Cortex of kidney (tissue), 1 donor: ENCODE measurements at places on chromosomes 7 and 10.

DNA sequence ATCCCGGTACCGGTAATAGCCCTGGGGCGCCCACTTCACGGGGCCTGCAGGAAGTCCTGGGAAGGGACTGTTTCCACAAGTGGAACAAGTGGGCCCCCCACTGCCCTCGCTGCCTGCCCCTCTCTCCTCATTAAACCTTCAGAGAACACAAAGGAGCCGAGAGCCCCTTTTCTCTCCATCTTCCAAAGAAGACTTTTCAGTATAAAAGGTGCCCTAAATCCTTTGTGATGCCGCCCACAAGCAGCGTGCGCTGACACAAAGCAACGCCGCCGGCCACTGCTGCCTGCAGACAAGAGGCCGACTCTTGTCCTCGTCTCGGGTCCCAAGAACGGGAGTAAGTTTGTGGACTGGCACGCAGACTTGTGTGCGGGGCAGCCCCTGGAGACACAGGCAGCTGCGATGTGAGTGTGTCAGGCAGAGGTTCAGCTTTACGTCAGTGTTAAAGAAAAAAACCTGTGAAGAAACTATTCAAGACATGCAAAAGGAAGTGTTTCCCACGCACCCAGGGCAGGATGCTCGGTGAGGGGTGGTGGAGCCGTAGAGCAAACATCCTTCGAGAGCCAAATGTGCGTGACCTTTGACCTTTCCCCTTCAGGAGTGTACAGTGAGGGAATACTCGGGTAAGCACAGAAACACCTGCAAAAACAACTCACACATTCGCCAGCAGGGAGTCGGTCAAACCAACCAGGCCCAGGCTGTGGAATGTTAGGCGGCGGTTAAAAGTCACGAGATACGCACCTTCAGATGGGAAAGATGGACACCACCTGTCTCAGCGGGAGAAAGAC, 118.2 kb downstream of the VIPR2 start:
- DNase-seq: no peak

DNA sequence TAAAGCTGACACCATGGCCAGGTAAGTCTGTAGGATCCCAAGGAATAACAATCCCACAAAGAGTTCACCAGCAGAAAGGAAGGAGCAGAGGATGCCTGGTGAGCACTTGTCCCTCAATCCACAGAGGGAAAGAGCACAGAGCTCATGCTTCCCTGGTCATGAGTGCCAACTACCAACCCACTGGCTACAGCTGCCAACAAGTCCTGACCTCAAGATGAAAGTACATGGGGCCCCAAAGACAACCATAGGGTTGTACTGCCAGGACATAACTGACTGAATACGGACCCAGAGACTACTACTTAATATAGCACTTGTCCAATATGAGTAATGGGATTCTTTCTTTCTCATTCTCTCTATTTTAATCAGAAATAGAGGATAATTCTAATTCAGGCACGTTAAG, 83.3 kb downstream of the JCAD start:
- no peak for DNase-seq

- DNase-seq: no peak
These were observed 319.0 kb downstream of the PLXNA4 start for GRCh38 chr7:132257253-132257652.

DNA sequence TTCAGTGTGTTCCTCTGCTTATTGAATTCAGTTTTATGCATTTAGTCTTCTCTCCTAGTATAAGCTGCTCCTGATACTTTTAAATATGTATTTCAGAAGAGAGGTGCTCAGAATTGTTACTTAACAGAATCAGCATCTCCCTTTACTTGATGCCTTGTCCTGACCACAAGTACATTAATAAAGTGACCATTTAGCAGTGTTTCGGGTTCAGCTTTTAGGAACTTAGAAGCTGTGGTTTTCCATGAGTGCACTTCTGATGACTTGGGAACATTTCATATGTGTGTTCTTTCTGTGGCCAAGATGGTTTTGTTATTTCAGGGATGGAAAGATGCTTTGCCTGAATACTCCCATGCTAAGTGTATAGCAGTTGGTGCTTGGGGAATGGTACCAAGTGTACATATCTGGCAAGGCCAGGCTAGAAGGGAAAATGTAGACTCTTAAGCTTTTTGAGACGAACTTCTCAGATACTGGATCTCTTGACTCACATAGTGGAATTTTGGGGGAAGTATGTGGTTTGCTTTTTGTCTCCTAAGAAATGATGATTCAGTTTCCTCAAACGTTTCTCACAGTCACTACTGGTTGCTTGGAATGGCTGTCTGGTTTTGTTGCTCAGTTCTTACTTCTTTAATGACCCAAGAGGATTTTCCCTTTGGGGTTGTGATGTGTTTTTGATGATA, 17.2 kb downstream of the SGPL1 start:
- DNase-seq: no peak

DNA sequence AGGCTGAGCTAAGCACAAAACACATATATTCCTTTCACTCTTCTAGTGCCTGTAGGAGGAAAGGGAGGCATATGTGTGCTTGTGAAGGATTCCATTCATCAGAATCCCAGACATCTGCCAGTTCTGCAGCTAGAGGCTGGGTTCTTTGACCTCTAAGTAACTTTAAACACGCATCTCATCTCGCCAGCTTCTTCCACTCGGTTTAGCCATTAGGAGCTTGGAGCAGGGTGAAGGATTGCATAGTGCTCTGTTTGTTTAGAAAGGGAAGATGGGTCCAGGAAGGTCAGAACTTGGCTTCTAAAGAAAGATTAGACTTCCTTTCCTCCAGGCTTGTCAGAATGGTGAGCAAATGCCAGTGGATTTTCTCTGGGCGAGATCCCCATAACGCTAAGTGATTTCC, 43.6 kb downstream of the HK1 start:
- DNase-seq: no peak

DNA sequence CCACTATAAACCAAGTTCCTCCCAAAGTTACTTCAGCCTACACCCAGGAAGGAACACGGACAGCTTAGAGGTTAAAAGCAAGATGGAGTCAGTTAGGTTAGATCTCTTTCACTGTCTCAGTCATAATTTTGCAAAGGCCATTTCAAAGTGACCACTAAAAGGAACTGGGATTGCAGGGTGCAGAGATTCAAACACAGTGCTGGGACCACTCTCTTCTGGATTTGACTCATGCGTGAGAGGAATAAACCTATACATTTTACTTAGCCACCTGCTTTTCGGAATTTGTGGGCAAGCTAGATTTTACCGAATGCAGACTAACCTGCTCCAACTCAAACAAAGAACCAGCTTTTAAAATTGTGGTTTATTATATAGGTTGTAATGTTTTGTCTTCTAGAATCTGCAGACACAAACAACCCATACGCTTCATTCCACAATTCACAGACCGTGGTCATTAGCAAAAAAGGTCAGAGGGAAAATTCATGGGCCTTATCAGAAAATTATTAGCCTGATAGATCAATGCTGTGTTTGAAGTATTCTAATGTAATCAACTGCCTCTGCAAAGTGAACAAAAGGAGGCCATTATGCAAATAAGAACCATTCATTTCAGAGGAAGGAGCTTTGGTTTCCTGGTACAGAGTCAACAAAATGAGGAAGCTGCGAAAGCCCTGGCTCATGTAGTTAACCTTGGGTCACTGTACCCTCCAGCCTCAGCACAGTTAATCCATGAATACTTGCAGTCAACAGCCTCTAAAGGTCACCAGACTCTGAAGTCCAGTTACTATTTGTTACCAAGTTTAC, 342.7 kb upstream of the KLF6 start:
- DNase-seq: no peak

DNA sequence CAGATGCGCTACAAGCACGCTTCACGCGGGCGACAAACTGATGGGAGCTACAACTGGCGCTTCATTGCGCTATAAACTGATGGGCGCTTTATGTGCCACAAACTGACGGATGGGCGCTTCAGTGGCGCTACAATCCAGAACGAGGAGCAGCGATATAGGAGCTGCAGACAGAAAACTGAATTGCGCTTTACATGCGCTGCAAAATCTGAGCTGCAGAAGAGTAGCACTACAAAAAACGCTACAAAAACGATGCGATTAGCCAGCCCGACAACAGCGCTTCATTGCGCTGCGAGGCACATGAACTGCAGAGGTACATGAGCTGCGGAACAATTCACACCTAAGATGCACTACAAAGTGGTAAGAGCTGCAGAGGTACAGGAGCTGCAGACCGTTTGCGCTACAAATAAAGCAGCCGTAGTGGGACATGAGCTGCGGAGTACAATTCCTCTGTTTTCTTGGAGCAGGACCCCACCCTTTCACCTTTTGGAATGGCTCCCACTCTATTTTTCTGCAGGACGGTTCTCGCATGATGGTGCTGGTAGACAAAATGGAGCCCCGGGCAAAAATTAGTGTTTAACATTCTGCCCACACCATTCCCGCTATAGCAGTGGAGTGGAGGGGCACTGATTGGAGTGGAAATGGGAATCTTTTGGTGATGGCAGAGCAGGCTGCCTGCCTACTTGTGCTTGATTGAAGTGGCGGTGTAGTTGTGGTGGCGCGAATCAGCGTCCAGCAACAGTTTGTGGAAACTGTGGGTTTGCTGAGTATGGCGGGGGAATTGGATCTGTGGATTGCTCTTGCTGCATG, 1.2 kb upstream of the SGCE start:
- no peak for DNase-seq

- DNase-seq: no peak
These were observed 53.7 kb upstream of the MACC1 start for GRCh38 chr7:20270867-20271266.

DNA sequence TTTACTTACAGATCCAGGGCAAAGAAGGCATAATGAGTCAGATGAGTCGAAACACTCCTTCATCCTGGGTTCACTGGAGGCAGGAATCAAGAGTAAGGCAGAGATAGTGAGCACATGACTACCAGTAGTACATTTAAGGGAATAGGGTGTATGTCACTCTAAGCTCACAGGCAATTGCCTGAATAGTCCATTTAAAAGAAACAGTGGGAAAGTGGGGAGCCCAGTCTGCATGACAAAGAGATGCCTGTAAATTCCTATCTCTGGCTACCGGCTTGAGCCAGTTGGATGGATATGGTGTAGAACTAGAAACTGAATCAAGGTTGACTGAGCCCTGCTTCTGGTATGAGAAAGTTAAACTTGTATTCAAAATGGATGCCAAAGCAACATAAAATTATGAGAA, 861.5 kb upstream of the ZWINT start:
- DNase-seq: no peak

DNA sequence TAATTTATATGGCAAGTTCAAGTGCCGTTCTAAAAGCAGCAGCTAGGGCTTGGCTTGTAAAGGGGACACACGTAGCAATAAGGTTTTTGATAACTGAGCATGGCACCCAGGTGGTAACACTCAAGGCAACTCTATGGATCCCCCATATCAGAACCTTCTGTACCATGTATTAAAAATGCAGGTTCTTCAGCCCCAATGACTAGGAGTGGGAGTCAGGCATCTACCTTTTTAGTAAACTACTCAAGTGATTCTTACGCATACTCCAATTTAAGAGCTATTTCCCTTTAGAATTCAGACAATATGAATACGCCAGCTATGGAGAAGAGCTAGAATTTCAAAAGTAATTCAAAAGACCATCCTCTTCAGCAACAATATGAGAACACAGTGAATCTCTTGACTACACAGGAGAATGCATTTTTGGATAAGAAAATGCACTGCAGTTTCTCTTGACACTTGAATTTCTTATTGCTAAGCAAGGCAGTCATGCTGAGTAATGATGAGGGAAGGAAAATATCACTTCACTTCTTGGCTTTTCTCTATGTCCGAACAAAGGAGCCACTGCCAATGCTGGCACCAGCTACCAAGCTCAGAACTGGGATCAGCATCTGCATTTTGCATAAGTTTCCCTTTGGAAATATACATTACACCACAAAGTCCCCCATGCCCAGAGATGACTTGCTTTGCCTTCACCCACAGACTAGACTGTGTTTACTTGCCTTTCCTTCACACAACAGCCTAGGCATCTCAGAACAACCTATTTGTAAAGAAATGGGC, 53.5 kb downstream of the ABLIM1 start:
- DNase-seq: no peak

DNA sequence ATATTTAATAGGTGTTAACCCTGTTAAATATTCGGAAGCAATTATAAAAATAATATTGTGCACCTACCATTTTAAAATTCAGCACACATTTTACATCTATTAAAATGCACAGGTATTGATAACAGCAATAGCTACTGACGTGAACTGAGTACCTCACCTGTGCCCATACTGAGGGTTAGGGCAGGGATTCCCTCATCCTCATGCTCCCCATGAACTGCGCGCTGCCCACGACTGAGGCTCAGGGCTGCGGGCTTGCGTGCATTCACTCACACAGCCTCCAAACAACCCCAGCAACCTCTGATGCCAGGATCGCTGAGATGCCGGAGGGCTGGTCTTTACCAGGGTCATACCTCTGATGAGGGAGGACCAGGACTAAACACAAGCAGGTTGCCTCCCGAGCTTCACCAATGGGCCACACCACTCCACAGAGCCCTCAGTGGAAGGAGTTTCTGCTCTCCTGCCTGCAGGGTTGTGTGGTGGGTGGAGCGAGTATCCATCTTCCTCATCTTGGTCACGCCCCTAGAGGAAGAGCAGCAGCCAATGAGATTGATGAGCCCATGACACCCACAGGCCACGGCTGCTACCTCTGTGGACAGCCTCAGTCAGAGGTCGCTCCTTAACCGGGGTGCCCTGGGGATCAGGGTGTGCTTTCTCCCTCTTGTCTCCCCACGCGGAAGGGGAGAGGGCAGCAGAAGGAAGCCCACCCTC, 478.3 kb downstream of the TNS3 start:
- DNase-seq: no peak

DNA sequence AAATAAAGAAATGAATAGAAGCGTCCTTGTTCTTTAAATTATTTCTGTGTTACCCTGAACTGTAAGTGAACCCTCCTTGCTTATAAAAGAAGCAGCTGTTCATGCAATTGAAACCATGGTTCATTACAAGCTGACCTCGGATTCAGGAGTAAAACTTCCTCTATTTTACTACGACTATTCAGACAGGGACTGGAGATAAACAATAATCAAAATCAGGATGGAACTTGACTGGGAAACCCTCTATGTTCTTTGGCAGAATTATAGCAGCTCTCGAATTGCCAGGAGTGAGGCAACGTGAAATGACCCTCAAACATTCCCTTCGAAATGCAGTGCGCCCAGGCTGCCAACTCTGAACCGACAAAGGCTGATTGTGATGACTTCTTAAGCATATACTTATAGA, 172.1 kb downstream of the CYP26A1 start:
- no peak for DNase-seq
